ENCODE measurements at places on chromosomes 1 and 21.

GRCh38 chr1:21292984-21293536 lies 2.8 kb upstream of the ECE1 start:
- DNase-seq, result no peak

DNA sequence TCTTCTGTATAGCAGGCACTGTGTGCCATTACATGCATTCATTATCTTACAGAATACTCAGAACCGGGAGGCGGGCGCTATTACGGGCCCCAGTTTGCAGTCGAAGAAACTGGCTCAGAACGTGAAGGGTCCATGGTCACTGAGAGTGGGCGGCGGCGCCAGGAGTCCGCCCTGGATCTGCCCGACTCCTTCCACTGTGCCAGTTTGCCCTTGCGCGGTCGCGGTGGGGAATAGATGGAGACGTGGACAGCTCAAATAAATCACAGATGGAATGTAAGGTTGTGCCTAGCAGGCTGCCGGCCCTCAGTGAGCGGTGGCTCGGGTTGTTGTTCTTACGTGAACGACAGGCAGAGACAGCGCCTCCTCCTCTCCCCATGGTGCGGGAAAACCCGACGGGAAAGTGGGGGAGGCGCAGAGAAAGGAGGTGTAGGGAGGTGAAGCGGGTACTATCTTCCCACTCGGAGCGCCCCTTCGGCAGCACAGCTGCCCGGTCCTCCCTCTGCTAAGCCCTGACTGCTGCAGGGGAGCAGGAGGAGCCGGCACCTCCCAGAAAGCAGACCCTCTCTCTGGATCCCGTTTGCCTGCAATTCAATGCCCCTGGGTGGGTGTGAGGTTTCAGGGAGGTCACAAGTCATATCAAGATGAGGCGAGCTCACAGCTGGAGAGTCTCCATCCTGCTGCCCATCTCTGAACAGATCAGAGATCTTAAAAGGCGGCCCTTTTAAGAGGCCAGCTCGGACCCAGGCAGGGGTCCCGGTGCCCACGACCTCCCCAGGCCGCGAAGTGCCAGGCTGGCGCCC lies 1.1 kb downstream of the COL9A2 start:
- no peak for DNase-seq

DNA sequence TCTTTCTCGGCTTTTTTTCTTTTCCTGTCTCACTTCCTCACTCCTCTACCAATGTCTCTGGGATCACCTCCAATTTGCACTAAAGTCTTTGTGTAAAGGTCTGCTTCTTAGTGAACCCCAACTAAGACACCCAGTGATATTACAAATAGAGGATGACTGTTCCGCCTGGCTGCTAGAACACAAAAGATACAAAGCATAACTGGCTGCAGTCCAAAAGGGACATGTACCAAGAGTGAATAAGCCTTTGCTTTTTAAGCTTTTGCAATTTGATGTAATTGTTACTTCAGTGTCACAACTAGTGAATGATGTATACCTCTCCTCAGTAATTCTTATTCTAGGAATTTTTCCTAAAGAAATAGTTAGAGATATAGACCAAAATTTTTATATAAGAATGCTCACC lies 82.8 kb upstream of the BEND5 start:
- no peak for DNase-seq

GRCh38 chr1:10781137-10781536 lies 15.3 kb downstream of the CASZ1 start:
- no peak for DNase-seq

- DNase-seq, result no peak
Observed at GRCh38 chr1:38246955-38247952, 200.7 kb upstream of the POU3F1 start.

- no peak for DNase-seq
Observed at GRCh38 chr1:166900987-166901386, 24.9 kb upstream of the TADA1 start.

DNA sequence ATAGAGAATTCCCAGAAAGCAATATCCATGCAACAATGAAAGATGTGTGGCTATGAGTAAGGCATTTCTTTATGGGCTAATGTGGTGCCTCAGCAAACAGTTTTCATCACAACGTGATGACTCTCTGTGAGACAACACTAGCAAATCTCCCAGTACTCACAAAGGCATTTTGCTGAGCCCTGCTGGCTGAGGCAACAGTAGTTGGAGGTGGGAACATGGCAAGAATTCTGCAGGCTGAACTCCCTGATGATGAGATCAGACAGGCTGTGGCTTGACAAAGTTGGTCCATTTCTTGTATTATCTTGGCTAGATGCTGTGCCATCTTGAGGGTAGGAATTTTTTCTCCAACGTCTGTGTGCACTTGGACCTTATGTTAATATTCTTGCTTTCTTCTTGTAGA lies 24.6 kb downstream of the PROX1 start:
- DNase-seq, result no peak

- DNase-seq, result no peak
Observed at GRCh38 chr1:170377896-170378634, 153.9 kb upstream of the GORAB start.

DNA sequence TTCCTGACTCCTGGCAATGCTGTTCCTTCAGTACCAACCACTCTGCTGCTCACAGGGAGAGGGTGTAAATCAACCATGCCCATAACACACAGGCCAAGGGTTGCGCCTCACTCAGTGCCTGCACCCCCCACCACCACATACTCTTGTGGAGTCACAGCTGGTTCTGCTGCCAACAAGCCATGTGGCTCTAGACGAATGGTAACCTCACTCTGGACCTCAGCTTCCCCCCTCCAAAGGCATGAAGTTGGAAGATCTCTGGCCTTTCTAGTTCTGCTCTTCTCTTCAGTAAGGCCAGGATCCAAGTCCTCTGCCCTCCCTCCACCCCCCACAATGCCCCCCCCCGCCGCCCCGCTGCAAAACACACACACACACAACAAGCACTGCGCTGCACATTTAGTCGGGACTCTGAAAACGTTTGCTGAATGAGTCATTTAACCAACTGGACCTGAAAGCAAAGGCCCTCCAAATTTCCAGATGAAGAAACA lies 1.7 kb upstream of the GLIS1 start:
- DNase-seq, result no peak

DNA sequence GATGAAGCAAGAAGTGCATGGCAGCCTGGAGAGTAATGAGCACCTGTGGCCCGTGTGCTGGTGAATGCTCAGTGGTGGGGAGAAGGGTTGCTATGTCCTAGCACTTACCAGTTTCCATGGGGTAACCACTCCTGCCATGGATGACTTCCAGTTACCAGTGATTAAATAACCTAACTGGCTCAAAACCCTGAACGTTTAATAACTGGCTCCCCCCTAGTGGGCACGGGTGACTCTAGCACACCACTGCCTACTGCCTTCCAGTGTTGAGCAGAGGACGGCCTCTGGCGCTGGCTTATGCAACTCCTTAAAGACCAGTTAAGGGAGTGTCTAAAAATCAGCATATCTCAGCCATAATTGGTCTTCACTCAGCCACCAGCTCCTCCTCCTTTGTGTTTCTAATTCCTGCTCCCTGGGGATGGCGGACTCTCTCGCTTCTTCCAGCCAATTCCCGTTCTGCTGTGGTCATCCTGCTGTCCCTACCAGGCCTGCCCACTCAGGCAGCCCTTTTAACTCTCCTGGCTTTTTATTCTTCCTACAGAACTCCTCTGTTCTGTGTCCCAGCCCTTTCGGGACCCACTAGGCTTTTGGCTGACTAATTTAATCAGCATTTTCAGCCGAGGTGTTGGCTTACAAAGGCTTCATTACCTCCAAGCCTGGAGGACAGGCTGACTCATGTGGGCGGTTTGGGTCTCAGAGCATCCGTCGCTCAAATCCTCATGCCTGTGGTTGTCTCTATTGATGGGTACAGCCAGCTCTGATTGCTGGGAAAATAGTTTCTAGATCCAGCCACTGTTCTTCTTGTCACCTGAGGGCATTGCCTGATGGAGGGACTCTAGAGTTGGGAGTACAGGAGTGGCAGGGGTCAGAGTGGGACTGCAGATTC lies 332.4 kb downstream of the CAMTA1 start:
- no peak for DNase-seq

- DNase-seq, result no peak
Observed at GRCh38 chr1:225021037-225021436, 91.6 kb downstream of the DNAH14 start.

GRCh38 chr1:234606784-234607108 lies 3.2 kb downstream of the IRF2BP2 start:
- no peak for DNase-seq

DNA sequence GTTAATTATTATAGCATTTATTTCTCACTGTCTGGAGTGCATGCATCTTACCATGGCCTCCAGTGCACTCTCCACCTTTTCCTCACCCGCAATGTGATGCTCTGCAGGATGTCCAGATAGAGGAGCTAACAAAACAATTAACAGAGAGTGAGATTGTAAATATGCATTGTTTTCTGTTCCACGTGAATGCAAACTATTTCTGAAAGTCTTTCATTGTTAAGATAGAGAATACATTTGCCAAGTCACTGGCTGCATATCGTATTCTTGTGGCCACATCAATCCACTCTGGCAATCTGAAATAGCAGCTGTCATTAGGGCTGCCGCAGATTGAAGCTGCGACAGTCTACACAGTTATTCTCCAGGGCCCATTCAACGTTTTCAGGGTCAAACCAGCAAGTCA lies 143.8 kb downstream of the DUSP10 start:
- DNase-seq, result no peak

DNA sequence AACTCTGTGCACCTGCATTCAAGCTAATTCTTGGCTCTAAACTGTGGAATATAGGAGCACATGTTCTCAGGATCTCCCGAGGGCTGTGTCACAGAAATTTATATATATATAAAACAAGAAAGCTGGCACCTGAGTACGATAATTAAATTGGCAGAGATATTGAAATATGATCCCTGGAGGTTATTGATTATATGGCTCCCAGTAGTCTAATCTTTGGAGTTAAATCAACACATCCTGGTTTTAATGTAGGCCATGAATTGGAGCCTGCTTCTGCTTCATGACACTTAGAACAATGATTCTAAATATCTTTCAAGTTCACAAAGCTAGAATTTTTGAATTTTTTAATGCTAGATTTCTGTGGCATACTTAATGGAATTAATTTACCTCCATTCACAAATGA lies 84.3 kb downstream of the CTH start:
- DNase-seq, result no peak

DNA sequence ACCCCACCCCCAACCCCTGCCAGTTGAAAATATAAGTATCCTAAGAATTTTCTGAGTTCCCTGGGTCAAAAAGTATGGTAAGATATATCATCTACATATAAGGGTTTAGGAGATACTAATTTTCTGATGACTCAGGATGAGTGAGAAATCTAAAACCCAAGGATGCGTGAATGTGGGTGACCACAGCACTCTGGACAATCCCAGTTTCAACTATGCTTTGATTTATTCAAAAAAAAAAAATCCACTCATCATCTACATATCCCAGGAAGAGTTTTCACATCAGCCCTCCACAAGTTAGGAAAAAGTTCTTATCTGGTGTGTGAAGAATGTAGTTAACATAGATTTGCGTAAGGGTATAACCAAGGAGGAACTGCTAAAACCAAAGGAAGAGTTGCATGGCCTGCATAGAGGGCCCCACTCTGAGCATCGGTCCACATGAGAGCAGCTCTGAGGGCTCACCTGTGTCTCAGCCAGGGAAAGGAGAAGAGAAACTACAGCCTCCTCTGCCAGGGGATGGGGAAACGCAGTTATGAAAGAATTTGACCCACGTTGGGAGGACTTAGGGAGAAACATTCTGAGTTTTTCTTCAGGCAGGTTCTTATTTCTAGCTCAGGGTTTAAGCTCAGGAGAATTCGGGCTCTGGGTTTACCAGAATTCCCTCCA lies 18.8 kb downstream of the LAMB3 start:
- DNase-seq, result no peak

GRCh38 chr1:20281801-20282200 lies 8.9 kb upstream of the VWA5B1 start:
- DNase-seq, result no peak

GRCh38 chr1:100456880-100457279 lies 81.1 kb upstream of the GPR88 start:
- no peak for DNase-seq

GRCh38 chr1:210978974-210979354 lies 155.0 kb downstream of the KCNH1 start:
- no peak for DNase-seq

DNA sequence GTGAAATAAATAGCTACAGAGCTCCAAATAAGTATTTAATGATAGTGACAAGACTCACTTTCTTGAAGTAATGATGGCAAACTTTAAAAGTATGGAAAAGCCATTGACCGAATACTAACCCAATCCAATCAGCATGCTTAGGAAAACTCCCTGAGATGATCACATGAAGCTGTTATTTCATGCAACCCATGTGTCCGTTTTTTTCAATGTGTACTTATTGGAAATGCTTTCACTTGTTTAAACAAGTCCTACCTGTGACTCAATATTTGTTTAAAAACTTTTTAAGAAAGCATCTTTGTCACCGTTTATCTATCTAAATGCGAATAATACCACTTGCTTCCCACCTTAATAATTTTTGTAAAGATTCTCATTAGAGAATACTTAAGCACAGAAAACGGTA lies 185.8 kb downstream of the NRIP1 start:
- DNase-seq, result no peak

DNA sequence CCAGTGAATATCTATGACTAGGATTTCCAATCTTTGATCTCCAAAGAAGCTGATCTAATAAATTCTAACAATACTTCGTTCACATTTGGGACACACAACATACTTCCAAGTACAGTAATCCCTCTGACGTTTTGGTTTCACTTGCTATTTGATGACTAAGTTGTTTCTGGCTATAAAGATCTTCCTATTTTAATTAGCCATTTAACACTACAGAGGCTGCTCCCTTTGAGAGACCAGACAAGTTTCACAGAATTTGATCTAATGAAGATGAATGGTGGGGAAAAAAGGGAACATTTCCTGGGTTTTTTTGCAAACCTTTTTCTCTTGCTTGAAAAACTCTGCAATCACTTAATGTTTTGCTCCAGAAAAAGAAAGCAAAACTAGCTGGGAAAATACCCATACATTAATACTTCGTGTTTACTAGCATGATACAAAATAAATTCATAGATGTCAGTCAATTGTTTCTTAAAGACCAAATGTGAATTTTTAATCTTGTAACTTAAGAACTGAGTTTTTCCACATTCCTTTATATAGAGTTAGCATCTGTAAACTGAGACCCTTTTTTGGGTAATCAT lies 28.0 kb upstream of the GLIS1 start:
- no peak for DNase-seq

GRCh38 chr1:77582905-77583304 lies 99.6 kb downstream of the ZZZ3 start:
- DNase-seq, result no peak

- DNase-seq, result no peak
Observed at GRCh38 chr1:95506736-95507414, 272.9 kb downstream of the RWDD3 start.

All from stimulated activated CD4-positive, alpha-beta T cell treated with anti-CD3 and anti-CD28 coated beads, TNF-alpha, amount 100 ng/mL, for 1 hour (primary cell).